ENCODE measurements at places on chromosomes 16 and 17. TPM values are rescaled to one million over a fixed set of nuclear protein-coding genes. Genes with fewer than 3 reads are reported as not detected.

The KCNAB3 gene
- 11.8 TPM for total RNA-seq

DNA sequence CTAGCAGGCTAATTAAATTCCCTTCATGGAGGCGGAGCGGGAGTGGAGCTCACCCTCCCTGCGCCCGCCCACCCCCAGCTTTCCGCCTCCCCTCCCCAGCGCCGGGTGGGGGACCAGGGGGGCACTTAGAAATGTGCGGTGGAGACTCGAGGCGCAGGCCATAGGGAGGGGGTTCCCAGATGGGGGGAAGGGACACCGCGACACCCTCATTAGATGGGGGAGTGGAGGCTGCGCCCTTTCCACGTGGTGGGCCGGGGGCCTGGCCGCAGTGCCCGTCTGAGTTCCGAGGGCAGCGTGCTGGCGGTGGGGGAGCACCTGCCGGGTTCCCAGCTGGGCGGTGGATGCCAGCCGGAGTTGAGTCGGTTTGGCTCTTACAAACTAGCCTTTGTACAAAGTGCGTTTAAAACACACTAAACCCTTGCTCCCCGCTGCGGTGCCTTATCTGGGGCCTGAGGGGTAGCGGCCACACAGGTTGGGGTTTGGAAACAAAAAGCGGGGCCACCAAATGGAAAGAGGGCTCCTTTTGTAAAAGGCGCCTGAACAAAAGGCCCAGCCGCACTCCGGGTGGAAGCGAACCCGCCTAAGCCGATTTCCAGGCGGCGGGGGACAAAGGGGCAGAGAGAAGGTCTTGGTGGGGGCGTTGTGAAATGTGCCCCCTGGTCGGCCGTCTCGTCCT, 1.4 kb downstream of the GSE1 start:
- peaks cover 43% of the 10 kb centered on the region for H3K4me1 ChIP-seq
- H3K27ac ChIP-seq = no peak overlapping the region
- peaks cover 17% of the 10 kb centered on the region for H3K27me3 ChIP-seq
- peak overlapping the region; percentile 36 for H3K4me3 ChIP-seq
- no peaks in the 10 kb centered on the region for H3K36me3 ChIP-seq

The ABCA3 gene
- 6.0 TPM for total RNA-seq

DNA sequence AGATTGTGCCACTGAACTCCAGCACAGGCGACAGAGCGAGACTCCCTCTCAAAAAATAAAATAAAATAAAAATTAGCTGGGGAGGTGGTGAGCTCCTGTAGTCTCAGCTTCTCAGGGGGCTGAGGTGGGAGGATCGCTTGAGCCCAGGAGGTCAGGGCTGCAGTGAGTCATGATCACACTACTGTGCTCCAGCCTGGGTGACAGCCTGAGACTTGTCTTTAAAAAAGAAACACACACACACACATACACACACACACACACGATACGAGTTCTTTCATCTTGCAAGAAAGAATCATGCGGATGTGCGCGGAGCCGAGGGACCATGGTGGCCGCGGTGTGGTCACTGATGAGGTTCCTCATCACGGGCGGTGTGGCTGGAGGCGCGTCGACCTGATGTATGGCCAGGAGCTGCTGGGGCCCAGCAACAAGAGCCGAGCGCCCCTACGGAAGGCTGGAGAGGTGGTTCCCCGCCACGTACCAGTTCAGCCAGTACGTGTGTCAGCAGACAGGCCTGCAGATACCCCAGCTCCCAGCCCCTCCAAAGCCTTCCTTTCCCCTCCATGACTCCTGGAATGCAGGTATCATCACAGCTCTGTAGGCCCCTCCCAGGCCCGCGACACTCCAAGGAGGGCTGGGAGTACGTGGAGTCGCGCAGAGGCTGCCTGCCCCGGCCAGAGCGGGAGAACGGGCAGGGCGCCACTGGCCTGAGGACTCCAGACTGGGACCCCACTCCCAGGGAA, 20.7 kb downstream of the NXN start:
- H3K27me3 ChIP-seq = peaks cover 5% of the 10 kb centered on the region
- H3K27ac ChIP-seq = no peak overlapping the region
- no peak overlapping the region for H3K4me3 ChIP-seq
- DNase-seq = no peak
- no peaks in the 10 kb centered on the region for H3K4me1 ChIP-seq

- no peak overlapping the region for H3K4me3 ChIP-seq
- H3K36me3 ChIP-seq = no peaks in the 10 kb centered on the region
- H3K27ac ChIP-seq = peak overlapping the region; percentile 92
- DNase-seq = no peak
- no peaks in the 10 kb centered on the region for H3K27me3 ChIP-seq
These were observed 44.7 kb downstream of the PSME3IP1 start for GRCh38 chr16:57140931-57141668.

DNA sequence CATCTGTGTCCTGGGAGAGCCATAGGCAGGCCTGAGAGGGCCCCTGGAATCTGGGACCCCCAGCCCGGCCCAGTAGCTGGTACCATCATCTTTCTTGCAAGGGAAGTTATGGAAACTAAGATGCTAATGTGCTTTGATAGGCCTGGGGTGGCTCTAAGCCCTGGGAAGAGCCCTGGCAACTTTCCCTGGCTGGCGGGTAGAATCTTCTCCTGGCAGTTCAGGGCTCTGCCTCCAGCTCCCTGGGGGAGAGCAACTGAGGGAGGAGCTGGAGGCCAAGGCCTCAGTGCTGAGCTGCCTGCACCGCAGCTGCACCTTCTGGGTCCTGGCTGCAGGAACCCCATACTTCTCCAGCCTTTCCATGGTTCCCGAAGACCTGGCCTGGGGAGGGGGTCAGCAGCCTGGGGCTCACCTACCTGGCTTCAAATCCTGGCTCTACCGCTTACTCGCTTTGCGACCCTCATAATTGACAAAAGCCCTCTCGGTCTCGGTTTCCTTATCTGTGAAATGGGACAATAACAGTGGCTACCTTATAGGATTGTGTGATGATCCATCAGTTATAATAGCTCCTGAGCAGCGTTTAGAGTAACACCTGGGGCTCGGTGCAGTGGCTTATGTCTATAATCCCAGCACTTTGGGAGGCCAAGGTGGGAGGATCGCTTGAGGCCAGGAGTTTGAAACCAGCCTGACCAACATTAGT, 333.7 kb downstream of the SEC14L1 start:
- H3K27ac ChIP-seq = peak overlapping the region; percentile 69
- H3K27me3 ChIP-seq = no peaks in the 10 kb centered on the region
- no peak overlapping the region for H3K4me3 ChIP-seq
- H3K4me1 ChIP-seq = peaks cover 97% of the 10 kb centered on the region
- peaks cover 81% of the 10 kb centered on the region for H3K36me3 ChIP-seq

DNA sequence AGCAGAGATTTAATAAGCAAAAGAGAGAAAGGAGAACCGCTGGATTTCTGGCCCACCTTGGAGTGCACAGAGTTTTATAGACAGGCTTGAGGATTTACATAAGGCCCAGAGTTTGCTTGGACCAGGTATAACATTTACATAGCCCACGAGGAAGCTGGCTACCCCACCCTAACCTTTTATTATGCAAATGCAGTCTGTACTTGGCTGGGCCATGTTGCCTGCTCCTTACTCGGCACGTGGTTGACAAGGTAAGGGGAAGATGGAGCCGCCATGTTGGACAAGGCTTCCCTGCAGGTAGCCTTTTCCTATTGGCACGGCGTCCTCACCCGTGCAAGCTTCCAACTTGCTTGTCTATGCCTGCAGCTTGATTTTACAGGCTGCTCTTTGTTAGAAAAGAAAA, 35.2 kb upstream of the HS3ST3A1 start:
- no peak overlapping the region for H3K4me3 ChIP-seq
- no peaks in the 10 kb centered on the region for H3K36me3 ChIP-seq
- H3K27ac ChIP-seq = no peak overlapping the region

DNA sequence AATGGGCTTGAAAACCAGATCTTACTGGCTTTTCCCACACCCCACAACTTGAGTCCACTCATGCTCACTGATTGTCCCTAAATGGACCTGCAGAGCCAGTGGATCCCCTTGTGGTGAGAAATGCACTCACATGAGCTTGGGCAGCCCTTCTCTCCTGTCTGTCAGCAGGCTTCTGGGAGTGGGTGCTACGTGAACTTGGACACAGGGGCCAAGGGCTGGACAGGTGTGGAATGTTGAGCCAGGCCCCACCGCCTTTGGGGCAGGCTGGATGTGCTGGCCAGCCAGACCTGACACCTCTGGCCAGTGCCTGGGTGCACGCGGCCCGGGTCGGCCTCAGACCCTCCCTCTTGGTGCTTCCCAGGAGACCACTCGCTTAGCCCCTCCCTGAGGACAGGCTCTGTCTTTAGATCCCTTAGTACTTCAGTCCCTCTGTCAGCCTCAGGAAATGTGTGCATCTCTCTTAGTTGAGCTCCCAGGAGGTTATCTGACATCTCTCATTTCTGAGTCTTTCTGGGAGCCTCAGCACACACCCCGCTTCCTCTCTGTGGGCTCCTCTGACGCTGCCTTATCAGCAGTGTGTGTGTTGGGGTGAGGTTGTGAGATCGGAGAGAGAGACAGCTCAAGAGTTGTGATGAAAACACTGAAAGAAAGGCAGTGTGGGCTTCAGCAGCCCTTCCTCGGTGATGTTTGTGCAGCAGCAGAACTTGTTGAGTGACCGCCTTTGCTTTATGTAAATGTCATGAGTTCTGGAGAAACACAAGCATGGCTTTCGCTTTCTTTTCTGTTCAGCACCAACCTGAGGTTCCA, 117.0 kb downstream of the RAB11FIP4 start:
- H3K4me1 ChIP-seq = peaks cover 55% of the 10 kb centered on the region
- peaks cover 8% of the 10 kb centered on the region for H3K36me3 ChIP-seq
- H3K27ac ChIP-seq = peak overlapping the region; percentile 100
- peak; percentile 88 for DNase-seq
- peak overlapping the region; percentile 77 for H3K4me3 ChIP-seq
- no peaks in the 10 kb centered on the region for H3K27me3 ChIP-seq

GRCh38 chr17:49482144-49482817, 12.8 kb upstream of the NGFR start:
- H3K27me3 ChIP-seq = peaks cover 62% of the 10 kb centered on the region
- H3K4me3 ChIP-seq = no peak overlapping the region
- H3K36me3 ChIP-seq = no peaks in the 10 kb centered on the region
- no peaks in the 10 kb centered on the region for H3K4me1 ChIP-seq

DNA sequence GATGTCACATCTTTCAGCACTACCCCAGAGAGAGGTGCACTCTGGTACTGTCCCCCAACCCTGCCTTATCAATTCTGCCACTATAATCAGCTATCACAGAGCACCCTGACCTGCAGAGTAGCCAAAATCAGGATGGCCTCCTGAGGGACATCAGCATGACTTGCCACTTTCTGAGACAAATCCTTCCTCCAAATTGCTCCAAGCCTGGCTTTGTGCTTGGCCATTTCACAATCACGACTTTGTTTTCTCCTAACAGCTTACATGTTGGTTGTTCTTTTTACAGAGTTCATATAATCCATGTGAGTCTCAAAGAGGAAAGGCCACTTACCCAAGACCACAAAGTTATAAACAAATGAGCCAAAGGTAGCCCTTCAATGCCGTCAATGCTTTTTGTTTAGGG, 449.0 kb upstream of the CDH5 start:
- DNase-seq = no peak
- no peaks in the 10 kb centered on the region for H3K4me1 ChIP-seq
- H3K27me3 ChIP-seq = no peaks in the 10 kb centered on the region

DNA sequence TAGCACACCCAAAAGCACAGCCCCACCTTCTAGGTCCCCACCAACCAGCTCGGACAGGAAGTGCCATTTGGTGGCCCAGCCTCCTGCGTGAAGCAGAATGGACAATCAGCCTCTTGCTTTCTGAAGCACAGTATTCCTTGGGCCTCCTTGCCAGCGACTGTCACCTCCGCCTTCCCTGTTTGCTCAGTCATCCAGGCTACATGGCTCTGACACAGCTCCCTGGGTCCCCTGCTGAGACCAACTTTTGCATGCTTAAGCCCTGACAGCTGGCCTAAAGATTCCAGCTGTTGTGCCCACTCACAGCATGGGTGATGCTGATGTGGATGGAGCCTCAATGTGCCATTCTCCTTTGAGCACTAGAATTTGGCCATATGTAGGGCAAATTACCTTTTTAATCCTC, 4.5 kb upstream of the CACNG5 start:
- no peak overlapping the region for H3K4me3 ChIP-seq
- no peaks in the 10 kb centered on the region for H3K36me3 ChIP-seq
- peaks cover 62% of the 10 kb centered on the region for H3K27me3 ChIP-seq
- H3K4me1 ChIP-seq = no peaks in the 10 kb centered on the region

The CDH5 gene
- not detected for total RNA-seq

The IQCK gene
- 1.5 TPM for total RNA-seq

DNA sequence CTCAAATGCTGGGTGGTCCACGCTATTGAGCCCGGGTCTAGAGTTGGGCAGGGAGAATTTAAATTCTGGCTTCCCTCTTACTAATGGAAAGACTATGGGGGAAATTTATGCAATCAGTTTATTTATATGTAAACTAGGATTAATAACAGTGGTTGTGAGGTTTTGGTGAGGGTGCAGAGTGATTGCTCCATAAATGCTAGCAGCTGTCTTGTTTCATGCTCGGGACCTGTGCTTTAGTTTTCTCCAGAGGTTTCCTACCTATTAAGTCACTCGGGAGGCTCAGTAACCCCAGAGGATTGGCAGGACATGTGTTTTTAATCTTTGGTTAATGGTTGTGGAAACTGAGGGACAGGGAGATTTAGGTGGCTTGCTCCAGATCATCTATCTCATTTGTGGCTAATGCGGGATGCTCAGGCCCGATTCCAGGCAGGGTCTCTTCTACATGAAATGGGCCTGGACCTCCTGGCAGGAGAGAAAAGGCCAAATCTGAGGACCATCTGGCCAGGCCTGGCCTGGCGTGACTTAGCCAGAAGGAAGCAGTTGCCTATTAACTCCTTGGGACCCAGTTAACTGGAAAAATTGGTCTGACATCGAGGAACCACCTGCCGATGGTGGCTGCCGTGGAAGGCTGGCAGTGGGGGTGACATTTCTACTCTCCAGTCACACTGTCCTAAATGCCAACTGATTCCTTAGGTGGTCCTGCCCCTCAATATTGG, 2.1 kb downstream of the PRCD start:
- no peak overlapping the region for H3K27ac ChIP-seq
- H3K27me3 ChIP-seq = peaks cover 48% of the 10 kb centered on the region
- no peak for DNase-seq
- no peak overlapping the region for H3K4me3 ChIP-seq
- H3K4me1 ChIP-seq = peaks cover 10% of the 10 kb centered on the region
- H3K36me3 ChIP-seq = no peaks in the 10 kb centered on the region

DNA sequence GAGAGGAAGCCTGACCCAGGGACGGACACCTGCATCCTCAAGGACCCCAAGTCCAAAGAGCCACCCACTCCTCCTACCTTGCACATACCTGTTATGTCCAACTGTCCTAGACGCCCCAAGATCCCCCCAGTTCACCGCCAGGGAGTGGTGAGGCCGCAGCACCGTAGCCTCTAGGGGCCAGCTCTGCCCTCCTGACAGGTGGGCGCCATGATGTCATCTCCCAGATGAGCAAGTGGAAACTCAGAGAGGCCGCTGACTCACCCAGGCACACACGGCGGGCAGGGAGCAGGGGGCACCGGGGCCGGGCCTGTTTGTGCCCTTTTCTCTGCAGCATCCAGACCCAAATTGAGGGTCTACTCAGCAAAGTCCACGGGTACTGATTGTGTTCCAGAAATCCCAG, 4.8 kb upstream of the ZNF469 start:
- H3K27ac ChIP-seq = no peak overlapping the region
- no peaks in the 10 kb centered on the region for H3K4me1 ChIP-seq
- H3K36me3 ChIP-seq = no peaks in the 10 kb centered on the region
- DNase-seq = no peak
- peaks cover 7% of the 10 kb centered on the region for H3K27me3 ChIP-seq

GRCh38 chr16:5642011-5642410, 544.4 kb upstream of the EEF2KMT start:
- H3K36me3 ChIP-seq = no peaks in the 10 kb centered on the region
- DNase-seq = no peak
- H3K27ac ChIP-seq = no peak overlapping the region
- no peaks in the 10 kb centered on the region for H3K4me1 ChIP-seq
- no peaks in the 10 kb centered on the region for H3K27me3 ChIP-seq
- H3K4me3 ChIP-seq = no peak overlapping the region

The GRB2 gene
- 150 TPM for total RNA-seq

- H3K27ac ChIP-seq = no peak overlapping the region
- no peak overlapping the region for H3K4me3 ChIP-seq
- no peaks in the 10 kb centered on the region for H3K4me1 ChIP-seq
- no peak for DNase-seq
- no peaks in the 10 kb centered on the region for H3K27me3 ChIP-seq
These were observed 11.8 kb upstream of the RAB11FIP4 start for GRCh38 chr17:31379597-31380205.

All from activated CD4-positive, alpha-beta T cell treated with anti-CD3 and anti-CD28 coated beads, Interleukin-2, amount 10 ng/mL, durations not matched to agents 7 days and 5 days (primary cell).